ENCODE measurements at places on chromosomes 12 and 14.

GRCh38 chr12:72246370-72246769 lies 25.8 kb upstream of the TRHDE start:
- DNase-seq: no peak

DNA sequence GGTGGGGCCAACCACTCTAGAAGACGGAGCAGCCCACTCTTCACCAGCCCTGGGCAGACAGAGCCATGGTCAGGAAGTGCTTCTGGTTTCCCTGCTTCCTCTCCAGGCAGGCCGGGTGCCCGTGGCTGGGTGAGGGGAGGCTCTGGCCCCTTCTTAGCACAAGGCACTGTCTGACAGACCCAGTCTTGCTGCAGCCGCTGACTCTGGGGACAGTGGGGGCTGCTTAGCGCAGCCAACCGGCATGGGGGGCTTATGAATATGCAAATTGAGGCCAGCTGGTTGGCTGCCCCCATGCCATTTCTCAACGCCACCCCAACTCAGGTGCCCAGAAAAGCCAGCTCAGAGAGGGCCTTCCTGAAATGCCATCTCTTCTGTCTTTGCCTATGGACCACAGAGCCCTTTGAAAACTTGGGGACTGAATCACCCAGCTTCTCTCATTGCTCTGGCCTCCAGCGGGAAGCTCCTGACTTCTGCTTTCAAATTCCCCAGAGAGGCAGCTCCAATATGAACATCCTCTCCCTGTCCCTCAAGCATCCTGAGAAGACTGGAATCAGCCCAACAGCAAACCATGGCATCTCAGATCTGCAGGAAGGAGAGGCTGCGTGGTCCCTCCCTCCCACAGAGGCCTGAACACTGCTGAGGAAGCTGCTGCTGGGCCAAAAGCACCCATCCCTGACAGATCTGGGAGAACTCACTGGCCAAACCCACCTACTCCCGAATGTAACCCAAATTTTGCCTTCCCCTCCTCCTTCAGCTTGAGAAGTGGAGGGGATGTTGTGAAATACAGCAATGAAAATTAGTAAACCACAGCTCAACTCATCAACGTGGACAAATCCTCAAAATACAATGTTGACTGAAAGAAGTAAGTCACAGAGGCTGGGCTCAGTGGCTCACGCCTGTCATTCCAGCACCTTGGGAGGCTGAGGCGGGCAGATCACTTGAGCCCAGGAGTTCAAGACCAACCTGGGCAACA lies at the start of gene PROX2:
PROX2 (minus strand) TSS at position 205 of the 973 bp plus-strand sequence. CDS start 12,311 bp downstream, outside the sequence.
- DNase-seq: no peak

DNA sequence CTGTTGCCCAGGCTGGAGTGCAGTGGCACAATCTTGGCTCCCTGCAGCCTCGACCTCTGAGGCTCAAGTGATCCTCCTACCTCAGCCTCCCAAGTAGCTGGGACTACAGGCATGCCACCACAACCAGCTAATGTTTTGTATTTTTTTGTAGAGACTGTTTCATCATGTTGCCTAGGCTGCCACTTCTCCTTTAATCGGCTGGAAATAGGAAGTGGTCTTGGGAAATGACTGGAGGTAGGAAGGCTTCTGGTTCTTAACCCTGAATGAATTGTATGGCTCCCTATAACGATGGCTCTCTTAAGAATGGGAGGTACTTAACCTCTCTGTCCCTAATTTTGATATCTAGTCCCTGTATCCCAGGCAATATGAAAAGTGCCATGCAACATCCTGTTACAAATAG lies 113.9 kb upstream of the USP15 start:
- DNase-seq: no peak

- DNase-seq: no peak
Observed at GRCh38 chr14:87687420-87687819, 305.6 kb downstream of the GALC start.

DNA sequence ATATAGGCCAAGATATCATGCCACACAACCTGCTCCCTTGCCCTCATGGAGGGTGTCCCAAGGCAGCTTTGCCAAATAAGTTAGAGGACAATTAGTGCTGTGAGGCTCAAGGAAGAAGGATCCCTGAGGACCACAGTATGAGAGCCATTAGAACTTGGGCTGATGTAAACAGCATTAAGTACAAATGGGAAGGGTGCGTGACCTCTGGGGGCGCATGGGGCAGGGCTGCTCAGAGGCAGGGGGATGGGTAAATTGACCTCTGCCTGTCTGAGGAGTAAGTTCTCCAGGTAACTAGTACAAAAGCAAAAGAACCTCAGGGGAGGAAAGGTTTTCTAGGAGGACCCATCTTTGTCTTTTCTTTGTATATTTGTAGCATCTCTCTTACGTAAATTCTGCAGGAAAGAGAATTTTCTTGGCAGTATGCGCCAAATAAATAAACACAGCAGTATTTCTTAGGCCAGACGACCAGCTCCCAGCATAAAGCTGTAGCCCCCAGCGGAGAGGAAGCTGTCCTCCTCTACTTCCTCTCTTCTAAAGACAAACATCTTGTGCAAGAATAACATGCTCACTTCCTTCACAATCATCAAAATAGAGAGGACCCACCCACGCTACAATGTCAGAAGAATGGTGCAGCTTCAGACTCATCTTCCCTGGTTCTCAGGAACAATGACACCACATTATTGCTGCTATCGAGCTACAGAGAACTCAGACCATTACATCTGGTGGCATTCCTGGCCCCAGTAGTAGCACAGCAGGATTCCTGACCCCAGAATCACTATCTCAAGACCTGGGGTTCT lies 16.4 kb upstream of the VWF start:
- DNase-seq: no peak

GRCh38 chr12:80162177-80162576 lies 62.8 kb downstream of the OTOGL start:
- no peak for DNase-seq

GRCh38 chr12:48183876-48184548 lies 568 bp downstream of the CCDC184 start:
- no peak for DNase-seq

DNA sequence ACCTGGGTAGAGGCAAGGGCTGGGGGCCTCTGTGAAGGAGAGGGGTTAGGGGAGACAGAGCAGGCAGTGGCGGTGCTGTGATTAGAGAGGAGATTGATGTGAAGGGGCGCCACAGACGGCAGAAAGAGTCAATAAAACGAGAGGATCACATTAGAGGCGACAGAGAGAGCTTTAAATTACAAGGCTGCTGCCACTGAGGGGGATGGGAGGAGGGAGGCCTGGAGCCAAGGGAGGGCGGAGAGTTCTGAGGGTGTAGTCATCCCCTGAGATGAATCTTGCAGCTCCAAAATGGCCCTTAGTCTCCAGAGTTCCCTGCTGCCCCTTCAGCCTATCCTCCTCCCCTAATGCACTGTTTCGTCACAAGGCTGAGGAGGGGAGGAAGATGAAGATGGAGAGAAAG lies 12.8 kb downstream of the ZFHX2 start:
- DNase-seq: no peak

- no peak for DNase-seq
Observed at GRCh38 chr12:75507086-75507485, 4.3 kb downstream of the KRR1 start.

GRCh38 chr12:110001596-110001995 lies 2.4 kb downstream of the ANKRD13A start:
- DNase-seq: no peak

- no peak for DNase-seq
Observed at GRCh38 chr12:46360370-46360769, 12.2 kb downstream of the SLC38A2 start.

- DNase-seq: no peak
Observed at GRCh38 chr12:130880411-130880885, 8.6 kb downstream of the RAN start.

- no peak for DNase-seq
Observed at GRCh38 chr12:1859643-1860042, 39.3 kb downstream of the LRTM2 start.

DNA sequence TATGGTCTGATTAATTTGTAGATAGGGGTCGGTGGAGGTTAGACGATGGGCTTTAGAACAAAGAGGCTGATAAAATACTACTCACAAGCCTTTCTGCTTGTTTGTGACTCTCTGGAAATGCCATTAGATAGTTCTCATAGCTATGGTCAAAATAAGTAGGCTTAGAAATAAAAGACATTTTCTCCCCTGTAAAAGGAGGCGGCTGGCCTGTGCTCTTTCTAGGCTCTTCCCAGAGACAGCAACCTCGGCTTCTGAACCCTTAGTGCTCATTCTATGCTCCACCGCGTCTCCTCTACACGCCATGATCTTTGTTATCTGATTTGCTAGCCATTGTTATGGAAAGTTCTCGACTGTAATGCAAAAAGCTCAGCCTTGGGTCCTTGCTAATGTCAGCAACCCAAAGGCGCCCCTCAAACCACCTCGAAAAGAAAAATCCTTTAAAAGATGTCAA lies 64.5 kb downstream of the CRADD start:
- no peak for DNase-seq

- no peak for DNase-seq
Observed at GRCh38 chr12:57943438-57944080, 2.2 kb downstream of the ATP23 start.

DNA sequence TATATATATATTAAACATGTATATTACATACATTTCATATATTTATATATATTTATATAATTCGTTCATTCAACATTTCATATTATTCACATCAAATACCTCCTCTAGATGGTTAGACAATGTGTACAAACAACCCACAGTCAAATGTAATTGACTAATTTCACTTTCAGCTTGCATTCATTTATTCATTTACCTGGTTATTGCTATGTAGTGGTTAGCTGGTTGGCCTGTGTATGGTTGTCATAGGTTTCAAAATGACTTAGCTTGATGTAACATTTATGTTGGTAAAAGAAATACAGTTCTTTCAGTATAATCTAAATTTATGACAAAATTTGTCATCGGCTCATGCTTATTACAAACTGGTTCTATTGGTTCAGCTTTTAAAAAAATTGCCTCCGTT lies 389 bp downstream of the OR4K13 start:
- no peak for DNase-seq

GRCh38 chr12:55515696-55516095 lies 23.5 kb downstream of the OR6C68 start:
- DNase-seq: no peak

- no peak for DNase-seq
Observed at GRCh38 chr12:109961612-109962011, 34.6 kb downstream of the GIT2 start.

- DNase-seq: no peak
Observed at GRCh38 chr12:17214929-17215328, 609.0 kb upstream of the LMO3 start.

- no peak for DNase-seq
Observed at GRCh38 chr12:66539431-66539830, 139.4 kb downstream of the GRIP1 start.

DNA sequence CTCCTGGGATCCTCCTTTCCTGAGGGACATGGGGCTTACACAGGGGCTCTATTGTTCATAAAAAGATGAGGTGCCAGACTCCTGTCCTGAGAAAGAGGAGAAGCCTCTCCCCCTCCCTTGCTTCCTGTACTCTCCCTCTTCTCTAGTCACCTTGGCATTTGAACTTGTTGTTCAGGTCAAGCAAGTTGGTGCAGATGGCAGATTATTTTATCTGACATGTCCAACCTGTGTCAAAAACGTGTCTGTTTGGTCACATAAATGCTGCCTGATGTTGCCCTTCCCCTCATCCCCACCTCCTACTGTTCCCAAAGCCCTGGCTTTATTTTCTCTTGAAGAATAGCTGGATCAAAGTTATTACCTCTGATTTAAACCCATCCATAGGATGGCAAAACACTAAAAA lies 154.8 kb downstream of the TMX1 start:
- no peak for DNase-seq

GRCh38 chr12:47079981-47080724 lies 394 bp upstream of the AMIGO2 start:
- no peak for DNase-seq

GRCh38 chr12:44334347-44334746 lies 498.5 kb downstream of the TMEM117 start:
- DNase-seq: no peak

GRCh38 chr12:119940897-119941296 lies 48.1 kb upstream of the BICDL1 start:
- no peak for DNase-seq

GRCh38 chr14:63273129-63273528 lies 45.6 kb downstream of the GPHB5 start:
- DNase-seq: no peak

GRCh38 chr12:67892259-67893021 lies 96.8 kb upstream of the IFNG-AS1 start:
- DNase-seq: no peak

GRCh38 chr12:72191761-72192160 lies 80.4 kb upstream of the TRHDE start:
- DNase-seq: no peak

DNA sequence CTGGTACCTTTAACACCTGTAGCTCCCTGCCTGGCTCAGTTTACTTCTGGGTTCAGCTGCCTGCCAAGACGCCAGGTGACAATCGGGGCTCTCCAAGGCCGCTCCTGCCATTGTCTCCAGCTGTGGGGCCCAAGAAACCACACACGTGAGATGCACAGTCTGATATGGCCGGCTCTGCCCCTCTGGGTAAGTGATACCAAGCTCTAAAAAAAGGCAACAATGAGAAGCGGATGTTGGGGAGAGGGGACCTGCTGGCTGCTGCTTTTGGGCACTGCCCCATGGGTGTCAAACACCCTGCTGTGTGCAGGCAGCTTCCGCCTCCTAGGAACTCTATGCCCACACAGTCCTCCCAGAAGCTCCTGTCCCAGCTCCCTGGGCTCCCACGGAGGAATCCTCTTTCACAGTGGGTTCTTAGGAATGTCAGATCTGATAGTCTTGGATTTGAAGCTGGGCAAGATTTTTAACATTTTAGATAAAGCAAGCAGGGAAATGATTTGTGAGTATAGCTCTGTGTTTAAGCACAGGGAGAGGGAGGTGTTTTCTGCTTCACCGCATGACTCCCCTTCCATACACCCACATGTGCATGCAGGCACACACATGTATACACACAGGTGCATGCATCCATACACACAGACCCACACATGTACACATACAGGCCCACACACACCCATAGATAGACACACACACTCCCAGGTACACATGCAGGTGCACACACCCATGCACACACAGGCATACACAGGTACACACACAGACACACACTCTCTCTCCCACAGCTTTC lies 1135.8 kb downstream of the BCL11B start:
- DNase-seq: no peak

DNA sequence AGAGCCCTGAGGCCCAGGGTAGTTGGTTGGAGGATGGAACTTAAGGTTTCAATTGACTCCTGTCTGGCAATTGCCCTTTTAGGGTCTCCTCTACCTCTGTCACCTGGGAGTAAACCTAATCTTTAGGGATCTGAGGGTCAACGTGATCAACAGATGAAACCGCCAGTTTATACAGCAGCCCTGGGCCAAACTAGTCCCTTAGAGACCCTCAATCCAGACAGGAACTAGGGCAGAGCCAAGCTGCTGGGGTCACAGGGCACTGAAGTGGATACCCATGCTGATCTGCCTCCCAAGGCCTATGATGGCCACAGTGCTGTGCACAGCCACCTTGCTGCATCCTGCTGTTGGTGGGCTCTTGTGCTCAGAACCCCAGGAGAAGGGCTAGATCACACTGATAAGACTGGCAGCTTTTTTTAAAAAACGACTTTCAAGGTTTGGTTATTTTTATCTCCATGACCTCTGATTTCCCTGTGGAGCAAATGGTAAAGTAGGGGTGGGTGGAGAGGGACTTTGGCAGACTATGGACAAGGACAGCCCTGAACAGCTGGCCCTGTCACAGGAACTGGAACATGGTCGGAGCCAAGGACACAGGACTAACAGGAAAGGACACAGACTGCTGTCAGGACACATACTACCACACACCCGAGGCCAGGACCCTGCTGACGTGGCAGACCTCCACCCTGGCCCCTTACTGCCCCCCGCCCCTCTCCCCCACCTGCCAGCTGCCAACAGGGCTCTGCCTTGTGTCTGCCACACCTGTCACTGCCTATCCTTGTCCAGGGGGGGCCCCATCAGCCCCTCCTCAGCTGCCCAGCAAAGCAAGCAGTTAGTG lies 474 bp downstream of the FITM1 start:
- no peak for DNase-seq

- no peak for DNase-seq
Observed at GRCh38 chr14:72830786-72831594, 62.9 kb downstream of the DPF3 start.

Measured in cortex of kidney (tissue), 1 donor.